ENCODE measurements at places on chromosomes 7 and 10. TPM values are rescaled to one million over a fixed set of nuclear protein-coding genes. Genes with fewer than 3 reads are reported as not detected.

- H3K36me3 ChIP-seq: no peaks in the 10 kb centered on the region
- no peak overlapping the region for H3K27ac ChIP-seq
- no peak for DNase-seq
- H3K4me1 ChIP-seq: no peaks in the 10 kb centered on the region
- H3K27me3 ChIP-seq: no peaks in the 10 kb centered on the region
Measured at GRCh38 chr7:42107484-42108240, 129.3 kb downstream of the GLI3 start.

DNA sequence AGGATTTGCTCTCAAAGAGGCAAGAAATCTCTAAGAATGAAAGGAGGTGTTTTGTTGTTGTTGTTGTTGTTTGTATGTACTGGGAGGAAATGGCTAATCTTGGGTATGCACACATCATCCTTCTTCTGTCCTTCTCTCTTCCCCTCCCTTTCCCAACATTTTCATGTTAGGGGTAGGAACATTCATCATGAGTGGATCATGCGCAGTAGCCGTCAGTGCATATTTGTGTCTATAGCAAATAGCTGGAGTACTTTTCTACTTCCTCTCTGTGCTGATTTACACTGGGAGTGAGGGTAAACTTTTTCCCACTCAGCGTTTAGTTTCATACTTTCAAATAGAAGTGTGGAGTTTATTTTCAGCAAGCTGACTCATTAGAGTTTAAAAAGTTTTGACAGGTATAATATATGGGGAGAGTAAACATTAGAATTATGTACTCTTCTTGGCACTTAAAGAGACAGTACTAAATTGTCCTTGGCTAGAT lies 80.5 kb upstream of the PRKG1 start:
- no peaks in the 10 kb centered on the region for H3K4me1 ChIP-seq
- no peaks in the 10 kb centered on the region for H3K27me3 ChIP-seq
- no peak overlapping the region for H3K27ac ChIP-seq
- no peak overlapping the region for H3K4me3 ChIP-seq

- no peak for DNase-seq
- H3K27ac ChIP-seq: no peak overlapping the region
- no peak overlapping the region for H3K4me3 ChIP-seq
- no peaks in the 10 kb centered on the region for H3K27me3 ChIP-seq
Measured at GRCh38 chr7:103773726-103774125, 215.7 kb downstream of the RELN start.

Gene ZNF117
- total RNA-seq: 3.8 TPM

GRCh38 chr7:10939237-10939910 lies 34.3 kb upstream of the PHF14 start:
- no peak for DNase-seq
- no peaks in the 10 kb centered on the region for H3K4me1 ChIP-seq
- peak overlapping the region; percentile 71 for H3K4me3 ChIP-seq
- H3K27ac ChIP-seq: peak overlapping the region; percentile 94
- peaks cover 11% of the 10 kb centered on the region for H3K36me3 ChIP-seq
- H3K27me3 ChIP-seq: no peaks in the 10 kb centered on the region

GRCh38 chr10:73979809-73980433 lies 18.0 kb upstream of the VCL start:
- H3K4me1 ChIP-seq: no peaks in the 10 kb centered on the region
- H3K27ac ChIP-seq: no peak overlapping the region
- no peak overlapping the region for H3K4me3 ChIP-seq
- no peaks in the 10 kb centered on the region for H3K36me3 ChIP-seq
- DNase-seq: no peak
- no peaks in the 10 kb centered on the region for H3K27me3 ChIP-seq
